ENCODE measurements at places on chromosomes 5 and 9.

GRCh38 chr9:1273859-1274258 lies 223.7 kb downstream of the DMRT2 start:
- DNase-seq = no peak

GRCh38 chr5:146832985-146833732 lies 45.4 kb downstream of the PPP2R2B start:
- DNase-seq = no peak

GRCh38 chr5:158538506-158539074 lies 561.1 kb downstream of the EBF1 start:
- no peak for DNase-seq

GRCh38 chr5:163535290-163535689 lies 29.9 kb downstream of the MAT2B start:
- DNase-seq = no peak

DNA sequence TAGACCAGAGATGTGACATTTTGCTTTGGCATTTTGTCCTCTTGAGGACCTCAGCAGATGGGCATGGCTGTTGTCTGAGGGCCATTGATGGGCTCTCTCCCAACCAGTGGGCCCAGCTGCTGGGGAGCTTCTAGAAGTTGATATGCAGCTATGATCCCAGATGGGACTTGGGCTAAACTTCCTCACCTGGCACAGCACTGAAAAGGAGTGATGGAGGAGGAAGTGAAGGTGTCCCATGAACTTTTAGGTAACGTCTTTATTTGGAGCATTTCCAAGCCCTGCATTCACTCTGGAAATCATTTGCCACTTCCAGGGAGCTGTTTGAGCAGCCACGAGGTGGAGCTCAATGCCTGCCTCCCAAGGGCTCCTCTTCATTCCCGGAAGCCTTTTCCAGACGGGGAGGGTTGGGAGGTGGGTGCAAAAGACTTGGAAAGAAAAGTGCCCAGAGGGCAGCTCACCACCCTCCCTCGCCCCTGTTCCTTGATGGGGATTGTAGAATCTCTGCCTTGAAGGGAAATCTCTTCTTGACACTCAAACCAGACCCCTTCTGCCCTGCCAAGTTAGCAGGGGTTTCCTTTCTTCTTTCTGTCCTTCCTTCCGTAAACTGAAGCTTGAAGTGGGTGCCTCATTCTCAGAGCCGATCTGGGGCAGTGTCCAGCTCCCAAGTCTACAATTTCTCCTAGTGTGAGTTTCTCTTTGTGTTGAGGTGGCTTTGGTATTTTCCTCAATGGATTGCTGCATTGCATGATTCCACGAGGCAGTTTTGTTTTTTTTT lies 18.1 kb upstream of the NEUROG1 start:
- DNase-seq = no peak

DNA sequence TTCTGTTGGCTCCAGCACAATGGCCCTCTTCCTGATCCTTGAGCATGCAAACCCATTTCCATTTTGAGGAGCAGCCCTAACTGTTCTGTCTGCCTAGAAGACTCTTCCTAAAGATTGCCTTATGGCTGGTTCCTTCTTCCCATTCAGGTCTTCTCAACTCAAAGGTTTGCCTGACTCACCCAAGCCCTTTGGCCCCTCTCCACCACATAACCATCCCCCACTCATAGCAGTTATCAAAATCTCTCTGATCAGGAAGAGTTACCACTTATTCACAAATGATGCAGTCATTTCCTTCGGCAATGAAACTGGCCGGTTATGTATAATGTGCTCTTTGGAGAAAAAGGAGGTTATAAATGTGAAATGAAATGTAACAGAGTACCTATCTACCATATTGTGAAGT lies 8.9 kb upstream of the POU4F3 start:
- DNase-seq = no peak

DNA sequence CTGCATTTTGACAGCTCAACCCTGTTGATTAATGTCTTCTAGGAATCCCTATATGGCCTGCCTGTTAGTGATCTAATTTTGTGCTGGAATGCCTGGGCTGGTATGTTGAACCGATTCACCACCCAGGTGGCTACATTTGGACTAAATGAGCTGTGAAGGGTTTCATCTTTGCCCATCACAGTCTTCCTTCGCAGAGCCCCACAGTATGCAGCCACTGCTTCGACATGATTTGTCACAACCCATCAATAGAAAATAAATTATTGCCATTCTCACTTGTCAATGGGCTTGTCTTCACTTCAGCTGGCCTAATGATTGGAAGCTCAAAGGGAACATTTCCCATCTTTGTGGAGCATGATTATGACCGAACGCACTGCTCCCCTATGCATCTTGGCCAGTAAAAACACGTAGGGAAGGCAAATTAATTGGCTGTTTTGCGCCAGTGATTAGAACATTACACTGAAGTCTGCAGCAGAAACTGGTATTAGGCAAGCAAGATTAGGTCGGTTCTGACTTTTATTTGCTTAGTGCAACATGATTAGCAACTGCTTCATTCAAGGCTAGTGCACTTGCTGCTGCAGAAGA lies 408.5 kb downstream of the KIAA0825 start:
- DNase-seq = no peak

DNA sequence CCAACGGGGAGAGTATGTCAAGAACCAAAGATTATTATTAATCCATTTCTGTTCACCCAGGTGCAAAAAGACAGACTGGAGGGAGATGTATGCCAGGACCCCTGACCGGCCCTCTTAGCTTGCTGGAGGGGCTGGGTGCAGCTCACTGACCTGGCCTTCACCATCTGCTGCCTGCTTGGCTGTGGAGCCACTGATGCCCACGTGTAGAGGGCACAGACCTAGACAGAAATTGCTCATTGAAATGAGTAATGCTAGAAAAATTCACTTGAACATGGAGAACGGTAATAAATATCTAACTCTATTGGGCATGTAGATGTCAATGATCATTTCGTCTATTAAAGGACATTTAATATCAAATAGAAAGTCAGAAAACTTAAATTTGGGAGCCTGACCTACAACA lies 58.8 kb upstream of the ERCC6L2 start:
- DNase-seq = no peak

DNA sequence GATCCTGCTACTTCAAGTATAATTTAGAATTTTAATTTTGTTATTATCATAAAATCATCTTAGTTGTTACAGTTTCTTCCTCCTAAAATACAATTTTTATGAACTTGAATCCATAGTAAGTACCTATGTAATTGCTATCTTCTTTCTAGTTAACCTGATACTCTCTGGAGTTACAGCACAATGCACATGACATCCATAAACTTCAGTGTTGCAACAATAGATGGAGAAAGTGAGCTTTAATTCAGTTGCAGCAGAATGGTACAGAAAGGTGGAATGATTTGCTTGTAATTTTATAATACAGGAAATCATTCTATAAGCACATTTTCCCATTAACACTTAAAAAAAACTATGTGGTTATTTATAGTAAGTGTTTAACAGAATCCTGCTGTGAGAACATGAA lies 372.0 kb downstream of the CDH9 start:
- DNase-seq = no peak

GRCh38 chr5:113156271-113156877 lies 179.8 kb downstream of the DCP2 start:
- DNase-seq = no peak

DNA sequence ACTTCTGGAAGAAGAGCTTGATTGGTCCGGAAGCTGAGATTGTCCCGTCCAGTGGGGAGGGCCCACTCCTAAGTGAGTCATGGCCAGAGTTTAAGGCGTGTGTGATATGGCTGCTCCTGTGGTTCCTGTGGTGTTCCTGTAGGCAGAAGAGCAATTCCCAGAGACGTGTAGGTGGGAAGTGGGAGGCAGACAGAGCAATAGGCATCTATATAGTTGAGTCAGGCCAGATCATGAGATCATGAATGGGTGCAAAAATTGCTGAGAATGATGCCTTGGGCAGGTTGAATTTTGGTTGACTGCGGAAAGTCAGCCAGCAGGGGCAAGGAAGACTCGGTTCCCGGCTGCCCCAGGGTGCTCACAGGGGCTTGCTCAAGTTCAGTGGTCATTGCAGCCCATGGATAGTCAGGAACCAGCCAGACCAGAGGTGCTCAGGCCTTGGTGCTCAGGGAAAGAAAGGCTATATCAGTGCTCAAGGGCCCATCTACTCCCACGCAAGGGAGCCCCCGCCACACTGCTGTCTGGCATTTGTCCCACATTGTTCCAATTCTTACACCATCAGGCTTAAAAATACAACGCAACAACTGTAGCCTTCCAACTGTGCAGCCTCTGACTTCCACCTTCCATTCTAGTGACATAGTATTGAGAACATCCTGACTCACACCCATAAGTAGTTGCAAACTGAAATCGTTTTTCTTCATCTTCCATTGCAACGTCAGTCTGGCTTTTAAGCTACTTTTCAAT lies 21.0 kb upstream of the GSN start:
- DNase-seq = peak; percentile 83

DNA sequence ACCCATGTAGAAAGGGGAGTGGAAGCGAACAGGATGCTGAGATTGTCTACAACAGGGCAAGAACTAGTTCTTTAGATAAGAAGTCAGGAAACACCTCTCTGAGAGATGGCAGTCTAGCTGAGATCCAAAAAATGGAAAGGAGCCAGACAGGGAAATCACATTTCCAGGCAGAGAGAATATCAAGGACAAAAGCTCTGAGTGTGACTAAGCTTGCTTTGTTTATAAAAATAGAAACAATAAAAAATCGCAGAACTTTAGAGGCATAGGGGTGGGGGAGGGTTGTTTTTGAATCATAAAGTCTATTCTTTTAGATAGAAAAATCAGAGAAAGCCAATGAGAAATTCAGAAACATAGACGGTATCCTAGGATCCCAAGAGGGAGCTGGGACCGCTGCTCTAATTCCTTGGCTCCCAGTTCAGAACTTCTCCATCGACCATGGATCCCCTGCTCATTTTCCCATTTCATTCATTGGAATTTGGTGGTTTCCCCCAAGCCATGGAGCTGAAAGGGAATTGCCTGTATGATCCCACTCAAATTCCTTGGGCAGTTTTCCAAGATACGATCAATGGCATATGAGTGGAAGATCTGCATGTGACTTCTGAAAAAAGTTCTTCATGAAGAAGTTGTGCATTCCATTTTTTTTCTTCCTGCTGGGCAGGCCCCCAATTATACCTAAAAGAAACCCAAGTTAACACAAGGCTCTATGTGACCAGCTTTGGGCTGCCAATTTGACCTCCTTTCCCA lies 182.0 kb downstream of the GRIA1 start:
- peak; percentile 63 for DNase-seq

GRCh38 chr5:67085616-67086015 lies 111.0 kb downstream of the CD180 start:
- DNase-seq = no peak

DNA sequence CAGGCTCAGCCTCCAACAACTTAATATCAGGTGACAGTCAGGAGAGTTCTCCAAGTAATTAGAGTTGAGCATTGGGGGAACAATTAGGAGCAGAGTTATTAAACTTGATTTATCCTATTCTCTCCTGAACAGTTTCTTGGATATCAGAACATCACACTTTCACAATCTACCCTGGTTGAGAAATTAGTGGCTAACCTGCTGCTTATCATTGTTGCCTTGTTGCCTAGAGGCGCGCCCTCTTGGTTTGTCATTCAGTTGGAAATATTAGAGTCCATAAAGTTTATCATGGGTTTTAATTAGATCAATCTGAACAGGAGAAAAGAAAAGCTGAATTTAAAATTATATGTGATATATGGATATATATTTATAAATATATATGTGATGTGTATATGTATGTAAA lies 291.1 kb downstream of the CCDC171 start:
- no peak for DNase-seq

GRCh38 chr5:55899344-55899743 lies 48.2 kb downstream of the IL31RA start:
- no peak for DNase-seq

GRCh38 chr9:110156902-110157301 lies 51.1 kb downstream of the C9orf152 start:
- peak; percentile 76 for DNase-seq

DNA sequence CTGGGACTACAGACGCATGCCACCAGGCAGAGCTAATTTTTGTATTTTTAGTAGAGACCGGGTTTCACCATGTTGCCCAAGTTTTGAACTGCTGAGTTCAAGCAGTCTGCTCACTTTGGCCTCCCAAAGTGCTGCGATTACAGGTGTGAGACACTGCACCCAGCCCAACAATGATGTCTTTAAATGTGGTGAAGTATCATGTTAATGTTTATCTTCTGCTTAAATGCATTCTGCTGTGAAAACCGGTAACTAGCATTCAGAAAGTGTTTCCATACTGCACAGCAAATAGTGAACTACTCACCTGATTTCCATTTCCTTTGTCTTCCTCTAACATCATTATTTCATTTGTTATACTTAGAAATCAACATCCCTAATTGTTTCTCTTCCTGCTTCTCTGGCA lies 264.0 kb upstream of the ITGA1 start:
- DNase-seq = no peak

- no peak for DNase-seq
Measured at GRCh38 chr9:127528422-127529251, 77.3 kb downstream of the LRSAM1 start.

DNA sequence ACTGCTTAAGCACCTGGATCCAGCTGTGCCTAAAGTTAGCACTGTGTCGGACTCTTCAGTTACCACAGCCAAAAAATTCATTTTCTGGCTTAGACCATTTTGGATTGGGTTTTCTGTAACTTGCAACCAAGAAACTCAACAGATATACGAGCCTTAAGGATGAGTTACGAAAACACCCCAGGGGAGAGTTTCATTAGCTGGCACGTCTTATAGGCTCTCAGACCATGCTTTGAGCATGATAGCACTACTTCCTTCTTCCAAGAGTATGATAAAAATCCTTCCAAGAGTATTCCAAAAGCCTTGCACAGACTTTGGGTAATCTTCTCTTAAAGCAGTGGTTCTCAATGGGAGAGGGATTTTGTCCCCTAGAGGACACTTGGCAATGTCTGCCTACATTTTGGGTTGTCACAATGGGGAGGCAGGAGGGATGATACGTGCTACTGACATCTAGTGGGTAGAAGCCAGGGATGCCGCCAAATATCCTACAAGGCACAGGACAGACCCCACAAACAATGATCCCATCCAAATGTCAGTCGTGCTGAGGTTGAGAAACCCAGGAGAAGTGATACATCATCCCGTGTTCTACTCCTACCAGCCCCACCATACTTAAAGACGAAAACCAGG lies 64.8 kb downstream of the SMIM23 start:
- DNase-seq = no peak

Measured in fibroblast of skin of left quadriceps (primary cell).